ENCODE measurements at places on chromosomes 2 and 18. TPM values are rescaled to one million over a fixed set of nuclear protein-coding genes. Genes with fewer than 3 reads are reported as not detected.
A peak's percentile ranks its signal among the peaks of the same experiment; 100 is the strongest.

The VAMP8 gene
- total RNA-seq: 2.1 TPM

The NLRC4 gene
- total RNA-seq: not detected

The L3MBTL4 gene
- total RNA-seq: 0.88 TPM

The FAM237A gene
- total RNA-seq: not detected

The GPR39 gene
- total RNA-seq: 3.6 TPM

The FOXI3 gene
- not detected for total RNA-seq

GRCh38 chr2:220143336-220143735, 515.9 kb downstream of the SLC4A3 start:
- DNase-seq: no peak

DNA sequence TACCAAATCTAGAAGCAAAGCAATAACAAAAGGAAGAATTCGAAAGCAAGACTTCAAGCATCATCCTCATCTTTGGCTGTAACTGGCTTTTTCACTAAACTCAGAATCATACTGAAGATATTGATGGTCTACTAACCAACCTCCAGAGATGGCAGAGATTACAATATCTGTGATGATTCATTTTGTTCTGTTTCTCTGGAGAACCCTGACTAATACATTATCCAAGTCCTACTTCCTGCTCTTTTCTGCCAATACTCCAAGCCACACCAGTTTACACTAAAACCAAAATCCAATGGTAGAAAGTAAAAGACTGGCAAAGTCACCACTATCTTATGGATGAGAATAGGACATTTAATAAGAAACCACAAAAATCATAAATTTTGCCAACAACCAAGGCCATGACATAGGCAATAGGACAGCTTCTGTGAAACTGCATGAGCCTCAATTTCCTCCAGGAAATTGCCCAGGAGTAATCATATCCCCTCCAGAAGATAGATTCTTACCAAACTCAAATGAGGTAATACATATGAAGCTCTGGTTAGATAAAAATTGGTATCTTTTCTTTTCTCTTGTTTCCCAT, 159.8 kb downstream of the METTL4 start:
- DNase-seq: no peak

DNA sequence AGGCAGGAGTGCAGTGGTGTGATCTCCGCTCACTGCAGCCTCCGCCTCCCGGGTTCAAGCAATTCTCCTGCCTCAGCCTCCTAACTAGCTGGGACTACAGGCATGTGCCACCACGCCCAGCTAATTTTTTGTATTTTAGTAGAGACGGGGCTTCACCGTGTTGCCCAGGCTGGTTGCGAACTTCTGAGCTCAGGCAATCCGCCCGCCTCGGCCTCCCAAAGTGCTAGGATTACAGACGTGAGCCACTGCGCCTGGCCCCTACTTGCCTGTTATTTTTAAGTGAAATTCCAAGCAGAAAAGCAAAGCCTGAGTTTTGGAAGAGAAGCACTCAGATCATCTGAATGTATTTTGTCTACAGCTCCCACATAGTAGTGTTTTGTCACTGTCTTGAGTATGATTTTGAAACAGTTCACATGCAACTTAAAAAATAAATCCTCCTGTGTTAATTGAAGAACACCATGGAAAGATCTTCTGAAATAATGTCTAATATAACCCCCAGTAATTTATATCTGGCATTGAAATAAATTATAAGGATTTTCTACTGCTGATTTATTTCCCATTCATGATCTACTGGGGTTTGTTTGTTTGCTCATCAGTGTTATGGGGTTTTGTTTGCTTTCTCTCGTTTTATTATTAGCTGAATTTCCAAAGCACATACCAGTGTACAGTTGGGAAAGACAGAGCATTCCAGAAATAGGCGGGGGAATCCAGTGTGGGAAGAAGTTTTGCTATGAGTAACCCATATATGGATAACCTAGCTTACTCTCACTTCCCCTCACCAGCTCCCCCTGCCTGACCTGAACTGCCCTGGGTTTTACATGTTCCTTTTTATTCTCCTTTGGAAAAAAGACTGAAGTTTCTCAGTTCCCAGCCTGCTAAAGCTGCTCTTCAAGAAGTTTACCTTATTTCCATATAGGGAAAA, 80.1 kb upstream of the MAP3K20 start:
- DNase-seq: peak; percentile 73

GRCh38 chr2:29236074-29236473, 120.9 kb downstream of the CLIP4 start:
- DNase-seq: no peak

DNA sequence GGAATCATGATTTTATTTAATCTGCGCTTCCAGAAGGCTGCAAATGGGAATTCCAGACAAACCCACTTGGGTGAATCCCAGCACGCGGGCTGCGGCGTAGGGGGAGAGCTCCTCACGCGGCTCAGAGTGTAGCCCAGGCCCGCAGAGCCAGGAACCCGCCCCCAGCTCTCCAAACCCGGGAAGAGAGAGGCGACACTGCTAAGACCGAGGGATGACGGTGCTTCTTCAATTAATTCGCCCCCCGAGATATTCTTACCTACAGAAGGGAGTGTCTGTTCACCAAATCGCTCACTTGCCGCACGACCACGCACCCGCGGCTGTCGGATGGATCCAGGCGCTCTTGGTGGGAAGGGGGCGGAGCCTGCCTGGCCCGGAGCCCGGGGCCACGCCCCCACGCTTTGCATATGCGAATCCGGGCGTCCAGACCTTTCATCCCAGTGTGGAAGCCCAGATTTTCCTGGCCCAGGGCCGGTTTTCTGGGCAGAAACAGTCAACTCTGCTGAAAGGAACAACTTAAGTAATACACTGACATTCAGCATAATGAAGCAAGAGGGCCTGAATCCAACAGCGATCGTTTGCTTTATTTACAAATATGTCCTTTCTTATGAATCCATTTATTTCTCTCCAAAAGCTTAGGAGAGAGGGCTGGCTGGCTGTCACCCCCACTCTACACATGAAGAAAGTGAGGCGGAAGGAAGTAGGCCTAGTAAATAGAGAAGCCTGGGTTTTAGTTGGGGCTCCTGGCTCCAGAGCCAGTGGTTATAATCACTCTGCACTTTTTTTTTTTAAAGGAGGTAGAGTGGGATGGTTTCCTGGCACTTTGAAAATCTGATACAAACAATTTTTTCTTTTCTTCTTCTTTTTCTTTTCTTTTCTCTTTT, at the start of gene SLC19A3:
Gene SLC19A3 (minus strand): TSS at position 342 of the 881 bp plus-strand sequence. CDS start 15,710 bp downstream, outside the sequence.
- DNase-seq: peak; percentile 90

DNA sequence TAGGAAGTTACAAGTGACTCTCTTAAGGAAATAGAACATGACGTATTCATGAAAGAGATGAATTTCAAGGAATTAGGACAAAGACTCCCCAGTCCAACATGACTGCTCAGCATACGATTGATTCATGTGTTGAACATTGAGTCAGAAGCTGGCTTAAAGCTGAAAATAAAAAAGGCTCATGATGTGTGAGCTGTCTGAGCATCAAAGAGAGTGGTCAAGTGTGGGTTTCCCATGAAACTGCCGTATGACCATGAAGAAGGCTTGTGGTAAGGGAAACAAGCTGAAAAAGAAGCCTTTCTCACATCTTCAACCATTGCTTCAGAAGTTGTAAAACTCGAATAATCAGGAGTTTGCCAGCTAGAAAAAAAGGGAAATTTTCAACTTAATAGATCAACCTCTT, 201.9 kb upstream of the APCDD1 start:
- no peak for DNase-seq

DNA sequence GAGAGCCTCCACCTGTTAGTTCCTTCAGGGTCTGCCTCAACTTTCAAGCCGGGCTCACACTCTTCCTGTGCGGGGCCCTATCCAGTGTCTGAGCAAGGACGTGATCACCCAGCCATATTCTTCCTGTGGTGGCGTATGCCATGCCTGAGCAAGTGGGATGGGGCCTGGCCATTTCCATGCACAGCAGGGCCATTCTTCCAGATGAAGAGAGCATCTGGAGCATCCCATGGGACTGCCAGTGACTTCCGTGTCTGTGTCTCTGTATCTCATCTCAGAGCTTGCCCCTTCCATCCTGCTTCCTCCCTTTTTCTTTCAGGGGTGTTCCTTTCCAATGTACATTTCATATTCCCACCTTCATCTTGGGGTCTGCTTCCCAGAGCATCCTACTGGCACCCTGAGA, 20.2 kb downstream of the SCG2 start:
- DNase-seq: no peak

- DNase-seq: no peak
Observed at GRCh38 chr2:244547-244946, 19.3 kb downstream of the SH3YL1 start.

DNA sequence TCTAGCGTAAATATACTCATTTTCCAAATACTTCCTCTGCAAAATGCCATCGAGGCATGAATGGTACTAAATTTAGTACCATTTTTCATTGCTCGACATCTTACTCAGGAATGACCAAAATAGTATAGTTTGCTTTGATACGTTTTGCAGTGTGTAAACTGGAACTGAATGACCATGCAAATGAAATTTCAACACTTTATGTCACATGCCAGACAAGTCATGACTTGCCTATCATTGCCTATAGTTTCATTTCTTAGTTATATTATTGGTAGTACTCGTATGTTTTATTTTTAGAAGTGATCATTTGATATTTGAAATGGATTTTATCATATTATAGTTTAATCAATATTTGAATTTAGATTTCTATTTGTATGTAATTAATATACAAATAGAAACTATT, 9.1 kb downstream of the MSTN start:
- no peak for DNase-seq

GRCh38 chr2:8675543-8675942, 6.3 kb upstream of the ID2 start:
- DNase-seq: no peak

DNA sequence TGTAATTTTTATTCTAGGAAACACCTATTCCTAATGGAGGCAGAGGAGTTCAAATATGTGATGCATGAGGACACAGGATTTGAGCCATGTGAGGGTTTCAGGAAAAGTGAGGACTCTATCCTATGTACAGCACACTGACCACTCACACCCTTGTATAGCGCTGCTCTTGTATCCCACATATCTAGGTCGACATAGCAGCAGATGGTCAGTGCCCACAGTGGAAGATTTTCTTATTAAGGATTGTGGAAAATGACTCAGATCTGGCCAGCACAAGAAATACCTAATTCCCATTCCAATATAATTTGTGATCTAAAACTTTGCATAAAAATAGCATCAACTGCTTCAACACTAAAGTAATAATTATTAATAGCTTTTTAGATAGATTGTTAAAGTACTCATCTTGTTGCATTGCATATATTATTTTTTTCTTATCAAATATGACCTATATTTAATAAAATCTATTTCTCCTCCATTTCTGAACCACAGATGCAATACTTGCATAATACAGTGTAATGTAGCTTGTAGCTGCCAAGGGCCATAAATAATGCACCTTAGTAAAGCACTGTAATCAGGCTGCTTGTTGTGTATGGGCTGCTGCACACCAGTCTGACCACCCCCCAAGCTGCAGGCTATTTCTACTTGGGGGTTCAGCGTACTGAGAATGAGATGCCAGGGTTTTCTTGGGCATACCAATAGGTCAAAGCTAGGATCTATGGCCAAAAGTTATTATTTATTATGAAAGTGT, 442.2 kb upstream of the CWC22 start:
- DNase-seq: no peak

GRCh38 chr2:182068811-182069210, 83.2 kb downstream of the PPP1R1C start:
- no peak for DNase-seq

DNA sequence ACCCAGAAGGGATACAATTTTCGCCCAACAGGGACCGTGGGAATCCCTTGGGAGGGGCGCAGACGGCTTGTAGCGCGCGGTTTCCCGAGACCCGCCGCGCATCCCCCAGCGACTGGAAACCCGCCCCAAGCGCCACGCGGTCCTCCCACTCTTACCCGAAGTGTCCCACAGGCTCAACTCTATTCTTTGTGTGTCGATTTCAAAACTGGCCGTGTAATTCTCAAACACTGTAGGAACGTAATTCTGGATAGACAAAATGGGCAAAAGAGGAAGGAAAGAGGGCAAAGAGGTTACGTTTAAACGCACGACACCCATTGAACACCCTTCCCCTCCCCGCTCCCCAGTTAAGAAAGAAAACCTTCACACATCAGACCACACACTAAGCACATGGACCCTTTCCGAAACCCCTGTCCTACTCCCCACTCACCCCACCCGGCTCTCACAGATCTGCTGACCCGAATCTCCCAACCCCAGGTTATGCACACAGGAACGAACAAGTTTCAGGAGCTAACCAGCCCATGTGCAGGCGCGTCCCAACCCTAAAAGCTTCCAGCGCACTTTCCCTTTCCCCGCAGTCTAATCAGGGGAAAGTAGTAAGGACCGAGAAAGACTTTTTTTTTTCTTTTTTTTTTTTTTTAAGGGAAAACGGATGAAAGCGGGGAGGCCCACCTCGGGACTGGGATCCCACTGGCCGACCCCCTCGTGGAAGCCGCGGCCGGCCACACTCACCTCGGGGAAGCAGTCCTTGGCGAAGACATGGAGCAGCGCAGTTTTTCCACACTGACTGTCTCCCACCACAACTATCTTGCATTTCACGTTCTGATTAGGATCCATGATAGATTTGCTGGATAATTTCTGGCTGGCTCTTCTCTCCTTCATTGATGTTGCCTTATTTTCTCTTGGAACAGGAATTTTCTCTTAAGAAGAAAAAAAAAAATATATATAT, 655 bp downstream of the RND3 start:
- DNase-seq: peak; percentile 36

GRCh38 chr2:151053661-151053990, 208.0 kb downstream of the RBM43 start:
- DNase-seq: peak; percentile 37

GRCh38 chr2:157032017-157032416, 225.5 kb upstream of the GALNT5 start:
- peak; percentile 43 for DNase-seq

- DNase-seq: no peak
Observed at GRCh38 chr18:45218436-45218835, 396.8 kb upstream of the SLC14A2 start.

- no peak for DNase-seq
Observed at GRCh38 chr2:218067523-218067922, 1.5 kb upstream of the RUFY4 start.

DNA sequence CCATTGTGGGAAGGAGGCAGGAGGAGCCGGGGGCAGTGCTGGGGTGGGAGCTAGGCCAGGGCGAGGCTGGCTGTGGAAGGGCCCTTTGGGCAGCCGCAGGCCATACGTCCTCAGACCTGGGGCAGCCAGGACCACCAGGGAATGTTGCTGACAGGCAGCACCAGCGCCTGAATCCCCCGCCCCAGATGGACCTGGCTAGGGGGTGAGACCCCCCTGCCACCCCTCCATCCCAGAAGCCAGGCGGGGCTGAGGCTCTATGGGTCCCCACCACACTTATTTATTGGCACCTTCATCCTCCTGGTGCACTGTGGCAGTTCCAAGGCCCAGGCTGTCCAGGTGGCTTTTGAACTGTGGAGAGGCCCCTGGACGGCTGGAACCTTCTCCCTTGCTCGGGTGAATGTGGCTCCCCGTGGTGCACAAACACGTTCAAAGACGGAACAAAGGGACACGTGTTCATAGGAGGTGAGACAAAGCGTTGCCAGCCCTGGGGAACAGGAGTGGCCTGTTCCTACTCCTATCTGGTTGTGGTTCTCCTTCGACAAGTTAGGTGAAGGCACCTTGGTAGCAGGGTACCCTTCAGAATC, 35.1 kb downstream of the RAMP1 start:
- no peak for DNase-seq

DNA sequence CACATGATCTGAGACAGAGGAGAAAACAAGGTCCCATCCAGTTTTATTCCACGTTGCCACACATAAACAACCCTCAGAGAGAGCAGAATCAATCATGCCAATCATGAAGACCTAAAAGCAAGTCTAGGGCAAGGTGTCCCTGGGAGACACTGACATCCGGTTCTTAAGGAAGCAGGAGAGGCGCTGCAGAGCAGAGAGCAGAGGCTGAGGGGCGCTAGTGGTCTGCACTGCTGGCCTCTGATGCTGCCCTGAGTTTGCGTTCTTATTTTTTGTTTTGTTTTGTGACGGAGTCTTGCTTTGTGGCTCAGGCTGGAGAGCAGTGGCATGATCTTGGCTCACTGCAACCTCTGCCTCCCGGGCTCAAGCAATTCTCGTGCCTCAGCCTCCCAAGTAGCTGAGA, 83.3 kb downstream of the SMIM21 start:
- no peak for DNase-seq
